ENCODE measurements at places on chromosomes 11 and 22.

- DNase-seq = no peak
Measured at GRCh38 chr11:6640985-6641701, 14.5 kb downstream of the DCHS1 start.

DNA sequence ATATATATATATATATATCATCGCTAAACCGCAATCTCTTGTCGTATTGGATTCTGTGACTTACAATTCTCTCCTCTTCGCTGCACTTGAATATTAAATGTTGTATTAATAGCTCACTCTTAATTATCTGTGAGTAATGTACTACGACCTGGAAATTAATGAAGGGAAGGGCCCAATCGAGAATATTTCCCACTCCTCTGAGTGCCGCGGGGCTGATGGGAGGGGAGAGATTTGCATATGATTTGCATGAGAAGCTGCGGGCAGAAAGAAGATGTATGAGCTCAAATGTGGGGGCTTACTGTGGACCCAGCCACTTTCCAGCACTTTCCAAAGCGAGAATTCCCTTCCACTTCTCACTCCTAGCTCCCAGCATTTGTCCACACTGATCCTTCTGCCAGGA is 141.2 kb downstream of the MN1 start:
- DNase-seq = no peak

- no peak for DNase-seq
Measured at GRCh38 chr22:21101877-21102638, 56.3 kb downstream of the LRRC74B start.

DNA sequence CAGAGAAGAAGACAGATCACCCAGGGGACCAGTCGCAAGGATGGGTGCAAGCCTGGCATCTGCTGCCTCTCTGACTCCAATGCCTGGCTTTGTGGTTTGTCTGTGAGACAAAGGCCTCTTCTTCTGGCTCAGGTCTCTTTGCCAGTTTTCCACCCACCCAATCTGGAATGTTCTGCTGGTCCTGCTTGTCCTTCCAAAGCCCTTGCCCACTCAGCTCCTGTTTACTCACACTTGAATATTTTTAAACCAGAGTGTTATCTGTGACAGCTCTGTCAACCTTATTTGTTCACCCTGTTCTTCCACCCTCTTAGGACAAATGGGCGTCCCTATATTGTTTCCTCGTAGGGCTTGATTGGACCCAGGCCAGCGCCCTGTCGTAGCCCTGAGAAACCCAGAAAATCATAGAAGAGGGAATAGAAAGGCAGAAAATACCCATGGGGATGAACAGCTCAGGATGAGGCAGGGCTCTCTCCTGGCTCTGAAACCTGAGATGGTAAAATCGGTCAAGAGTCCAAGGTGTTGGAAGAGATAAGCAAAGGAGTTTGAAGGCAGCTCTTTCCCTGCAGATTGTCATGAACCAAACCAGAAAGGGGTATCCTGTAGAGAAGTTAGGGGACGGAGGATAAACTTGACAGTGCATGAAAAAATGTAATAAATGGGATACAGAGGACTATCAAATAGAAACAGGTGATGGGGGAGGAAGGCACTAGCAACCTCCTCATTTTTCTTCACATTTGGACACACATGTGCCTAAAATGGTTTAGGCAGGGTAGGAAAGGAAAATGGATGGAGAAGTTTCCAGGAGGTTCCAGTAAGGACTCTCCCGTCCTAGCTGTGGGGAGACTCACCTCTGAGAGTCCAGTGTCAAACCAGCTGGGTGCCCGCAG is 651 bp downstream of the CRYAB start:
- no peak for DNase-seq

DNA sequence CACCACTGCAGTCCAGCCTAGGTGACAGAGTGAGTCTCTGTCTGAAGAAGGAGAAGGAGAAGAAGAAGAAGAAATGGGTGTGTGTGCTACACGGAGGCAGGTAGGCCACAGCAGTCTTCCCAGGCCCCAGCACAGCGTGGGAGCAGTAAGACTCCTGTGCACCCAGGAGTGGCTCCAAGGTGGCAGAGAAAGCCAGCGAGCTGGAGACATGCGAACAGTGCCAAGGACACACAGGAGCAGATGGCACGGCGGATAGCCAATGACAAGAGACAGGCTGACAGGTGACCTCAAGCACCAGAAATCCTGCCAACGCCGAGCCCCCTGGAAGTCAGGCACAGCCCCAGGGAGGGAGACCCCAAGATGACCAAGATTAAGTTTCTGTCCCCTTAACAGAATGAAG is 9.0 kb upstream of the SCGB1A1 start:
- DNase-seq = no peak

DNA sequence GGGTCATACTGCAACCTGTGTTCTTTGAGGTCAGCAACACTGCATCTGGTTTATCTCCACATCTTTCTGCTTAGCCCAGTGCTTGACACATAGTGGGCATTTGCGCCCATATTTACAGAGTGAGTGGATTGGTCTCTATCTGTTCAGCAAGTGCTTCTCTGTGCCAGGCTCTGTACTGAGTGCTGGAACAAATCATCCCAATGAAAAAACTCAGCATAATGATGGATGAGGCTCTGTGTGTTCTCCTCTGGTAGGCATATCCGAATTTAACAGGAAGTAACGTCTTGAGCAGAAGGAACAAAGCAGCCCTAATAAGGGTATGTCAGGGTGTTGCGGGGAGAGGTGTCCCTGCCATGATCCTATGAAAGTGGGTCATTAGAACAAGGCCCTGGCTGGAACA is 46.0 kb downstream of the MCM5 start:
- DNase-seq = no peak

- DNase-seq = peak; percentile 16
Measured at GRCh38 chr22:31995807-31996206, 47.3 kb upstream of the SLC5A1 start.

GRCh38 chr11:60498853-60499252 is 6.3 kb downstream of the MS4A12 start:
- no peak for DNase-seq

DNA sequence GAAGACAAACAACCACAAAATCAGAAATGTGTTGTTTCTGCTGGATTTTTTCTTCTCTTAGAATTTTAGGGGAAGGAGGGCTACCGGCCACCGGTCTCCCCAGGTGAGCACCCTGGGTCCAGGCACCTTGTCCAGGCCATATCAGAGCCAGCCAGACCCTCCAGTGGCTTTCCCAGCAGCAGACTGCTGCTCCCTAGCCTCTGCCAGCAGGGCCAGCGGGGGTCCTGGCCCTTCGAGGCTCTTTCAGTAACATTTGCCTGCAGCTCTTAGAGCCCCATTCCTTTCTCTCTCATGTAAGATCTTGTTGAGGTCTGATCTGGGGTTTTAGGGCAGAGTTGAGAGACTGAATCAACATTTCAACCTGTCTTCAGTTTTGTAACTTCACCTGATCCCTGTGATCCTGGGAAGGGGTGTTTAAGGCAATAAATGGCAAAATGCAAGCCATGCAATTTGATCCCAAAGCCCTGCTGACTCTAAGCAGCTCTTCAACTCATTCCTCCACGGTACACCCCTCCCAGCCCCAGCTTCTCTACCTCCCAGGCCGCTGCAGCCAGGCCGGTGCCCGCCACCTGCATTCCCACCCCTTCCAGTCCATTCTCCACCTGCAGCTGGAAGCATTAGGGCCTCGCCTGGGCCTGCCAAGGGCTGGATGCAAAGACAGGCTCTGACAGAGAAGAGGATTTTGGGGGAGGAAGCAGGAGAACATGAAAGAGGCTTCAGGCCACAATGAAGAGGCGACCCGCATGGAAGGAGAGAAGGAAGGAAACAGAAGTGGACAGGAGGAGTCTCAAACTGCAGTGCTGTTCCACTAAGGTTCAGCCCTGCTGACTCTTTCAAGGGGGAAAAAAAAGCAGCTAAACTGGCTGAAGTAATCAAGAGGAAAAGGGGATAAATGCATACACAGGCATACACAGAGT is 113.0 kb upstream of the FGF3 start:
- no peak for DNase-seq

GRCh38 chr11:121463689-121464335 is 11.0 kb upstream of the SORL1-AS1 start:
- no peak for DNase-seq

GRCh38 chr11:35419830-35420333 is 524 bp upstream of the SLC1A2 start:
- DNase-seq = no peak

- DNase-seq = no peak
Measured at GRCh38 chr11:86346513-86346912, 28.2 kb upstream of the CCDC81 start.

GRCh38 chr11:16542353-16542752 is 186.0 kb upstream of the SOX6 start:
- no peak for DNase-seq

DNA sequence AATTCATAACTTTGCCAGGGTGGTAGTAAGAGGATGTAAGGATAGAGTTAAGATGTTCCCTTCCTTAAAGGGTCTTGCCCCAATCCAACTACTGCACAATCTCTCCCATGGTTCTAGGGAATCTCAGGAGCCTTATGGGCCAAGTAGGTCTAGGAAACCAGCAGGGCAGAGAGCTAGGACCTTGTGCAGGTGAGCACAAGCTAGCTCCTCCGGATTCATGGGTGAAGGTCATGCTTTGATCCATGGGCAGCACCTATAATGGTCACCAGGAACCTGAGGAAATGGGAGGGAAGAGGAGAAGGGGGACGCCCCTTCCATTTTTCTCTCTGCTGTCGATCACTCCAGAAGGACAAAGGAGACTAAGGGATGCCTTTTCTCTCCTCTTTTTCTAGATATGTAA is 16.8 kb downstream of the KCNJ11 start:
- peak; percentile 53 for DNase-seq

All from astrocyte (in vitro differentiated cells and primary cell).